ENCODE measurements at places on chromosomes 12 and 14. TPM values are rescaled to one million over a fixed set of nuclear protein-coding genes. Genes with fewer than 3 reads are reported as not detected.

ANKRD13A gene
- total RNA-seq: 49.1 TPM

GPX2 gene
- not detected for total RNA-seq

GPR84 gene
- not detected for total RNA-seq

GTF2A1 gene
- total RNA-seq: 35.2 TPM

GPR68 gene
- 0.33 TPM for total RNA-seq

HSPA2 gene
- total RNA-seq: 27.6 TPM

ESPL1 gene
- total RNA-seq: 21.6 TPM

TOX4 gene
- total RNA-seq: 31.0 TPM

FAM186B gene
- total RNA-seq: 1.7 TPM

HPD gene
- total RNA-seq: not detected

PRIMA1 gene
- not detected for total RNA-seq

VRTN gene
- not detected for total RNA-seq

All from melanocyte of skin (primary cell).